ENCODE measurements at places on chromosomes 2 and 18.
A peak's percentile ranks its signal among the peaks of the same experiment; 100 is the strongest.

DNA sequence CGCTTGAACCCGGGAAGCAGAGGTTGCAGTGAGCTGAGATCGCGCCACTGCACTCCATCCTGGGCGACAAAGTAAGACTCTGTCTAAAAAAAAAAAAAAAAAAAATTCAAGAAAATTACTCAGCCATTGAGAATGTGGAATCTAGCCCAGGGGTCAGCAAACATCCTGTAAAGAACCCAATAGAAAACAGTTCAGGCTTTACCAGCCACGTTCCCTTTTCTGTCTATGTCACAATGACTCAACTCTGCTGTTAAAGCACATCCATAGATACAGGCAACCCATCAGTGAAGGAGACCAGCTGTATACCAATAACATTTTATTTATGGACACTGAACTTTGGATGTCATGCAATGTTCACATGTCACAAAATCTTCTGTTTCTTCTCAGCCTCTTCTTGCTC lies 435.6 kb upstream of the GYPC start:
- no peak for DNase-seq

GRCh38 chr2:196511258-196512168 lies 128.0 kb upstream of the CCDC150 start:
- DNase-seq: no peak

- peak; percentile 53 for DNase-seq
Measured at GRCh38 chr18:35580701-35581539, 620 bp upstream of the GALNT1 start.

GRCh38 chr18:10138719-10139118 lies 224.9 kb downstream of the VAPA start:
- no peak for DNase-seq

GRCh38 chr2:141888987-141889555 lies 241.7 kb downstream of the LRP1B start:
- DNase-seq: no peak

DNA sequence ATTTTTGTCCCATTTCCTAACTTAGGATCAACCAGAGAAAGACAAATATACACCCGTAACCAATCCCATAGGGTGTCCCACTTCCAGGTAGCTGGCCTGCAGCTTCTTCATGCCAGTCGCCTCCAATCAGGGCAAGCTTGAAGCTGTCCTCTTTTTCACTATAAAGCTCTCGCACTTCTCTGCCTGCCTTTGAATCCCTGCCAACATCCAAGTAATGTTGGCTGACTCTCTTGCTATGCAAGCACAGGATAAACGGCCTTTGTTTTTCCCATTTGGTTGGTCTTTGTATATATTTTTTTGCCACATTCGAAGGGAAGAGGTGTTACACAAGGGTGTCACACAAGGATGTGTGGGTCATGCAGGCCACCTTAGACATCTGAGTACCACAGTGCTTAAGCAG lies 388.8 kb downstream of the CBLN2 start:
- no peak for DNase-seq

GRCh38 chr2:237876532-237876931 lies 17.1 kb downstream of the RAMP1 start:
- DNase-seq: no peak
